ENCODE measurements at places on chromosomes 7 and 10.
A peak's percentile ranks its signal among the peaks of the same experiment; 100 is the strongest.

DNA sequence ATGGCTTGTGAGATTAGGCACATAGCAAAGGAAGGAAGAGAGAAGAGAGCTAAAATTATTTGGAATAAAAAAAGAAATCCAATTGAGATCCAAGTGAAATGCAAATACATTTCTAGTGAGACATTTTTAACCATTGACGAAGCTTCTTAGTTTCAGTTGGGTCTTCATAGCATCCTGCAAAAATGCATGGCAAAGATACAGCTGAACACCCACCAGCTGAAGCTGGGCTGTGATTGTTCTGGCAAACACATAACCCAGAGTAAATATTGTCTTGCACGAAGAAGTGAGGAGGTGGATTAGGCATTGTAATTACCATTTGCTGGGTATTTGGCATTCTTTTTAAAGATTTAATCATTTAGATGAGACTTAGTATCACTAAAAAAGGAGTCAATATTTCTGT is 409.4 kb downstream of the GRM8 start:
- no peak for DNase-seq

- peak; percentile 5 for DNase-seq
Measured at GRCh38 chr10:19412531-19412930, 363.9 kb downstream of the MALRD1 start.

GRCh38 chr10:92328993-92329392 is 38.0 kb downstream of the MARCHF5 start:
- no peak for DNase-seq

GRCh38 chr7:44292876-44293560 is 32.4 kb downstream of the CAMK2B start:
- peak; percentile 5 for DNase-seq

GRCh38 chr7:87810130-87810529 is 66.0 kb downstream of the SLC25A40 start:
- DNase-seq, result no peak

GRCh38 chr7:55017841-55018240 is 976 bp upstream of the EGFR start:
- DNase-seq, result no peak

DNA sequence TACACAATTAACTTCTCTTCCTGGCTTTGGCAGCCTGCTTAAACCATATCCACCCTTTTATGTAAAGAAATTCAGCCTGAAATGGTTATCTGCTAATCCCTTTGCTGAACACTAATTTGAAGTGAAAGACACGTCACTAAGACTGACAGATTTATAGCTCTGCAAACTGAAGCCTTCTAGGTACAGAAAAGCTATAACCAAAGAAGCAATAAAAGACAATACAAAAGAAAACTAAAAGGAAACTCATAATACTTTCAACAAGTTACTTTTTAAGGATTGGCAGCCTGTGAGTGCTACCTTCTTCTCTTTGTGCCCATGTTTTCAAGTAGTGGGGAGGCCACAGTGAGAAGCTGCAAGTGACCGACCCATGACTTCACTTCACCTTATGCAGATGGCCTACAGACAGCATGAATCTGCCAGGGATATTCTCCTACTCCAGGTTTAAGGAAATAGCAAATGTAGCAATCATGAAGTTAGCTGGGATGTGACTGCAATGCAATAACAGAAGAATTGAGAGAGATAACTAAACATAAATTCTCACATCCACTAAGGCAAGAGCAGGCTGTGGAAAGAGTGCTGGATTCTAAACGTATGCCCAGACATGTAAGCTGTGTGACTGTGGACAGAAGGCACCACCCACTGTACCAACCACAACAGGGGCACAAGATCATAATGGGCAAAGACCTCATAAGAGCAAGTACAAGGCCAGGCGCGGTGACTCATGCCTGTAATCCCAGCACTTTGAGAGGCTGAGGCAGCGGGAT is 10.7 kb upstream of the SPOCK2 start:
- DNase-seq, result no peak

- DNase-seq, result no peak
Measured at GRCh38 chr7:3138997-3139396, 95.3 kb upstream of the CARD11 start.

DNA sequence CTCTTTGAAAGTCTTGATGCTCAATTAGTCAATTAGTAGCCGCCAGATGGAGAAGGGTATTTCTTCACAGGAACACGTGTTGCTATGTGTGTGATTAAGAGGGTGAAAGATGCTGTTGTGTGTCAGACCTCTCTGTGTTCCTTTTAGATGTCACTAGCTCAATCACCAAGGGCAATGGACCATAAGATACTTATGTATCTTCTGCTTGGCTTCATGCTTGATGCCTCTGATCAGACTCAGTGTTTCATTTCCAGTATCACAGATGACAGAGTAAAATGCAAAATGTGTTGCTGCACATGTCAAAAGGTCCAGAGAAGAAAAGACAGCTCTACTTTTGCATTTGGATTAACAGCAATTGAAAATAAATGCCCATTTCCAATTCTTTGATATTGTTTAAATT is 865.9 kb downstream of the CNTNAP2 start:
- no peak for DNase-seq

DNA sequence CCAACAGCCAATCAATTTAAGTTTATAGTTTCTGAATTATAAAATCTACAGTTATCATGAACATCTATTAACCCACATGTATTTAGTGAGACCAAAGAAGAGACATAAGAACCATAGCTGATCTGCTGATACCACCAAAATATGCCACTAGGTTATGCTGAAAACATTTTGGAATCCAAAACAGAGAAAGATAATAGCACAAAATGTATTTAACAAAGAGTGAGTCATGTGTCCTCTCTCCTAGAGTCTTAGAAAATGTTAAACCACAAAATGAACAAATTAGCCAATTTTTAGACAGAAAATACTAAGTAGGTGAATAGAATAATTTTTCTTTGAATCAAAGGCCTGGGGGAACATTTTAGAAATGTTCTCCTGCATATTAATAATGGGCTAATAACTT is 527.5 kb downstream of the GPAM start:
- peak; percentile 52 for DNase-seq

DNA sequence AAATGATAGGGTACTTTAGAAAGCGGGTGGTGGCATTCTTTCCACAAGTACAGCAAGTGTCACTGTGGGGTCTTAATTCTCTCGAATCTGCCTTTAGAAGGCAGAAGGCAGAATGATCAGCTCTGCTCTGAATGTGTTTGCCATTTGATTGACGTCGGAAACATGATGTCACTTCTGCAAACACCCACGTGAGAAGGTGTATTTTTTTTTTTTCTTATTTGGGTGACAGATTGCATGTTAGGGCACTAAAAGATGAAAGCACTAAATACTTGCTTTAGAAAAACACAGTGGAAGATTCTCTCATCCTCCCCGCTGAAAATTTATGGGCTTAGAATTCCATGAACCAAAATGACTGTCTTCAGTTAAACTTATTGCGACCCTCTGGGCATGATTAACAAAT is 150.2 kb downstream of the TCF7L2 start:
- no peak for DNase-seq

DNA sequence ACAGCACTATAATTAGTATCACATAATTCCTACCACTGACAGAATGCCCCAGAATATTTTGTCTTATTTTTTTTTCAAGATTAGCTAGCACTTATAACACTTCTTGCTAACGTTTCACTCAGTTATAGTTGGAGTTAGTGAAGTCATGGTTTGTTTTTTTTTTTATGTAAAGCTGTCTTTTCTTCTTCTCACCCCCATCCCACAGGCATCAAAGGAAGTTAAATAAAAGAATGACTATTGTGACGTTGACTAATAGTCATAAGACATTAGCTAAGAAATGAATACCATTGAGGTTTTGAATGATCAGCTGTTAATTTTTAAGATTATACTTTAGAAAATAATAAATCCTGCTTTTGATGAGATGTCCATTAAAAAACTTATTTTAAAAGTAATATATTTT is 498.3 kb downstream of the GFRA1 start:
- no peak for DNase-seq

DNA sequence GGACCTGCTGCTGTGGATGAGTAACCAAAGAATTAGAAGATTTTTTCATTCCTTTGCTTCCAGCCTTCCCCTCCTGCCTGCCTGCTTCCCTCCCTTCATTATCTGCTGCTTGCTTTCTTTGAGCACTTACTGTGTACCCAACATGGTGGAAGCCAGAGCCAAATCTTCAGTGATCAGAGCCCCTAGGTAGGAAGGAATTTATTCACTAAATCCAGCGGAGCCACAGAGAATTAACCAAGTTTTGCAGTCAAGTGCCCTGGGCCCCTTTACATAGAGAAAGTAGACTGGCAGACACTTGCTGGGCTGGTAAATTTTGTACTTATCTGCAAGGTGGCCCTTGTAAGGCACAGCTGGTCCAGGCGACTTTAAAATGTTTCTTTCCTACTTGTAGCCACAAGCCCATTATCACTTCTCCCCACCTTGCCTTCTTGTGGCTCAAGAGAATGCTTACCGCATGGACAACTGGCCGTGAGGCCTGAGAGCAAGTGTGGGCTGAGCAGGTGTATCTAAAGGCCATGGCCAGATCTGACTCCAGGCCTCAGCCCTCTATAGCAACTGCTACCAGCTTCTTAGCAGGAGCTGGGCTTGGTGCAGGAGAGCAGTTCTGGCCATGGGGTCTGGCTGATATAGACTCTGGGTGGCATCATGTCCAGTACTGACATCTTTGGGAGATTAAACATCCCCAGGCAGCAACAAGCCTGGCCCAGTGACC is 11.1 kb downstream of the UNC5B start:
- no peak for DNase-seq

DNA sequence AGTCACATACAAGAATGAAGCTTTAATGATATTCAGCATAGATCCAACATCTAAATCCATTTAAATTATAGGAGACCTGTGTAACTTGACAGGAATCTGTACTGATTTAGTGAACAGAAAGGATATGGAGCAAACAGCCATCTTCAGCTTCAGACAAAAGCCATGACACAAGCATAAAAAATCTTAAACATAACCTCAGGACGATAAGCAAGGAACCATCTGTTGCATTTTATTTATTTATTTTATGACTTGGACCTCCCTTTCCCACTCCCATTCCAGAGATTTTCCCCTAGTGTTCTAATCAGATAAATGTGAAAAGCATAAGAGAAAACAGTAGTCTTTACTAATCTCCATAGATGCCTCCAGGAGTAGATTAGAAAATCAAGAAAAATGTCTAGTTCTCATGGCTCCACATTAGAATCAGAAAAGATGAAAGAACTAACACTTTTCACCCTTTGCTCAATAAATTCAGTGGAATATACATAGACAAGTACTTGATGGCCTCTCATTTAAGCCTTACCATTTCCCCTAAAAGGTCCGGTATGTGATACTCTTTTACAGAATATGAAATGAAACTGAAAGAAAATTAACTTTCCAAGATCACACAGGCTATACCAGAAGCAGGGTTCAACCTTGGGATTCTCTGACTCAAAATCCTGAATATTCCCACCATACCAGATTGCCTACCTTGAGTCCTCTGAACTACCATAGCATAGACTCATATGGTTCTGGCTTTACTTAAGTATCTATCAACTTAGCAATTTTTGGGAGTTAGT is 15.2 kb downstream of the CACNA2D1 start:
- DNase-seq, result peak; percentile 38

DNA sequence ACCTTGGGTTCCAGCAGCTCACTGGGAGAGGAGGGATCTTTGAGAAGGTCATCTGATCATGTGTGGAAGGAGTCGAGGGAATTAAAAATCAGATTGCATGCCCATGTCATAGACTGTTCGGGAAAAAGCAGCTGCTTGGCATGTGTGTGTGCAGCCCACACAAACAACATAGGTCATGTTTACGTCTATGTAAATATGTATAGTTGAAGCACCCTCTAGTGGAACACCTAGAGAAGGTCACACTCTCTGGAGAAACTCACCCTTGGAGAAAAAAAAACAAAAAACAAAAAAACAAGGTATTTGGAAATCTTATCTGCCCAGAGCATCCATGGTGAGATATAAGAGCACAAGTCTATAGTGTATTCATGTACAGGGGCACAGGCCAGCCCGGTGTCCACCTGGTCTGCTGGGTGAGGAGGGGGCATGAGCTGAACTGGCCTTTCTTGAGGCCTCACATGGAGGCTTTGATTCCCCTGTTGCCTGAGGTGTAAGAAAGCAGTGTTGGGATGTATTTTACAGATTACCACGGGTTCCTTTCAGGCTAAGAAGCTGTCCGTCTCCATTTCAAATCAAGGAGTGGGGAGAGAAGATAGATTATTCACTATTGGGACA is 98.0 kb downstream of the NPY start:
- peak; percentile 24 for DNase-seq

- DNase-seq, result no peak
Measured at GRCh38 chr7:85239109-85239508, 52.3 kb upstream of the SEMA3D start.

DNA sequence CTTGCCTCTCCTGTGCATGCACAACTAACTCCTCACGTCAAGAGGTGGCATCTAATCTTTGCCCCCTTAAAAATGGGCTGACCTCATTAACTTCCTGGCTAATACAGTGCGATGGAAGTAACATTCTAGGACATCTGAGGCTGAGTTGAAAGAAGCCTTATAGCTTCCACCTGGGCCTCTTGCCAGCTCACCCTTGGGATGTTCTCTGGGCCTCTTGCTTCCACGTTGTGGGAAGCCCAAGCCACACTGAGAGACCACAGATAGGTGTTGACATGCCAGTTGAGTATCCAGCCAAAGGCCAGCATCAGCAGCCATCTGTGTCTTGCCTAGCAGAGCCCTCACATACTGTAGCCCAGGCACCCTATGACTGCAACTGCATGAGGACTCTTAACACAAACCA is 60.8 kb upstream of the GDF10 start:
- no peak for DNase-seq

DNA sequence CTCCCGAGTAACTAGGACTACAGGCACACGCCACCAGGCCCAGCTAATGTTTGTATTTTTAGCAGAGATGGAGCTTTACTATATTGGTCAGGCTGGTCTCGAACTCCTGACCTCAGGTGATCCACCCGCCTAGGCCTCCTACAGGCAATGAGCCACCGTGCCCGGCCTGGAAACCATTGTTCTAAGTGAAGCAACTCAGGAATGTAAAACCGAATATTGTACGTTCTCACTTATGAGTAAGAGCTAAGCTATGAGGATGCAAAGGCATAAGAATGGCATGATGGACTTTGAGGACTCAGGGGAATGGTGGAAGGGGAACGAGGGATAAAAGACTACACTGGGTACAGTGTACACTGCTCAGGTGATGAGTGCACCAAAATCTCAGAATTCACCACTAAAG is 235.1 kb upstream of the AUTS2 start:
- DNase-seq, result no peak

DNA sequence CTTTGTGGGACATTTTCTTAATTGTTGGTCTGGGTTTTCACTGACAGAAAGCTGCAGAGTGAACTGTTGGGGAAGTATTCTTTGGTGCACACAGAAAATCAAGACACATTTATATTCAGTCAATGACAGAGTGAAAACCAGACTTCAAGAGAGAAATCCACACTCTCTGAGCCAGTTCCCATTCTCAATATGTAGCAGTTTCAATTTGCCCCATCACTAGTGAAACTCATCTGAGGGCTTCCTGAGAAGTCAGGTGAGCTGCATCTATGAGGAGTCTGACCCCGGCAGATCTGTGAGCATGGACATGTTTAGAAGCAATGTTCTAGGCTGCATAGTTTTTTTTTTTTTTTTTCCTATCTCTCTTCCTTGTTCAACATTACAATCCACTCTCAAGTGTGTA is 163.7 kb upstream of the AHR start:
- no peak for DNase-seq

- DNase-seq, result no peak
Measured at GRCh38 chr7:51344406-51345138, 28.0 kb upstream of the COBL start.
